Caco-2 (cell line): ENCODE measurements at places on chromosomes 1 and 21. TPM values are rescaled to one million over a fixed set of nuclear protein-coding genes. Genes with fewer than 3 reads are reported as not detected.

Gene HPCAL4
- 0.07 and 0.14 TPM in 2 replicates for total RNA-seq

Gene MSH4
- total RNA-seq, result 0.34 and 0.49 TPM in 2 replicates

- DNase-seq, result no peak
Measured at GRCh38 chr1:242788771-242789170, 264.3 kb upstream of the PLD5 start.

DNA sequence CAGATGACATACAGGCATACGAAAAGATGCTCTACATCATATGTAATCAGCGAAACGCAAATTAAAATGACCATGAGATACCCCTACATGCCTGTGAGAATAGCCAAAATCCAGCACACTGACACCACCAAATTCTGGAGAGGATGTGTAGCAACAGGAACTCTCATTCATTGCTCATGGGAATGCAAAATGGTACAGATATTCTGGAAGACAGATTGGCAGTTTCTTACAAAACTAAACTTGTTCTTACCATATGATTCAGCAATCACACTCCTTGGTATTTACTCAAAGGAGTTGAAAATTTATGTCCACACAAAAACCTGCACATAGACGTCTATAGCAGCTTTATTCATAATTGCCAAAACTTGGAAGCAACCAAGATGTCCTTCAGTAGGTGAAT, 52.6 kb downstream of the TM2D1 start:
- DNase-seq, result no peak

- no peak for DNase-seq
Measured at GRCh38 chr1:116836099-116836498, 73.6 kb upstream of the PTGFRN start.
